Right lung (tissue), 10 donors: ENCODE measurements at places on chromosomes 2 and 18. TPM values are rescaled to one million over a fixed set of nuclear protein-coding genes. Genes with fewer than 3 reads are reported as not detected.

CCDC150 gene
- polyA plus RNA-seq, result 14.5 TPM

TUBA4A gene
- polyA plus RNA-seq, result 51.2 TPM

SERPINB5 gene
- polyA plus RNA-seq, result not detected

LOXHD1 gene
- polyA plus RNA-seq, result 1.4 TPM

- DNase-seq, result no peak
These were observed 246.6 kb downstream of the EIPR1 start for GRCh38 chr2:3130889-3131635.

DNA sequence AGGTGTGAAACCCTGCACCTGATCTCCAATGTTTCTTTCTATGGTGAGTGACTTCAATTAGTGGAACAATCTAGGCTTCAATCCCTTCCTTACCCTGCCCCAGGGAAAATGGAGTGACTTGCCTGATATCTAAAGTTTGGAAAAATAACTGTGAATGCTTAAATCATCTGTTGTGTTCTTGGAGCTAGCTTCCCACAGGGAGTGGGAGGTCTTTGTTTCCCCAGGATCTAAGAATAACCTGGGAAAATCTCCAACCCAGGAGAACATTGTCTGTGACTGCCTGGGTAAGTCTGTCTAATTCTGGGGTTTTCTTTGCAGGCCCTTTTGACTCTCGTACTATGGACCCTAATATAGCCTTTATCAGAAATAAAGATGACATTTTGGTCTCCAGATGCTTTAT lies 13.6 kb upstream of the LDAH start:
- DNase-seq, result no peak

- no peak for DNase-seq
These were observed 146.3 kb downstream of the LAMA3 start for GRCh38 chr18:23835506-23835905.

- no peak for DNase-seq
These were observed 162.7 kb upstream of the ETAA1 start for GRCh38 chr2:67234440-67234839.

DNA sequence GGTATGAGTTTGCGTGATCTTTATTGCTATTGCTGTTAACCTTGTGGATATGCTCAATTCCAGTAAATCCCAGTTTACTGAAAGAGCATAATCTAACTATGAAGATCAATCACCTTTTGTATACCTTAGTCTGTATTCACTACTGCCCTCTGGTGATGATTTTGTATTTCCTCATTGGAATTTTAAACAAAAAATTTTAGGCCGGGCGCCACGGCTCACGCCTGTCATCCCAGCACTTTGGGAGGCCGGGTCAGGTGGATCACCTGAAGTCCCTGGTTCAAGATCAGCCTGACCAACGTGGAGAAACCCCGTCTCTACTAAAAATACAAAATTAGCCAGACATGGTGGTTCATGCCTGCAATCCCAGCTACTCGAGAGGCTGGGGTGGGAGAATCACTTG lies 5.1 kb downstream of the COMMD1 start:
- DNase-seq, result no peak

GRCh38 chr18:27948986-27949385 lies 227.9 kb downstream of the CDH2 start:
- no peak for DNase-seq

DNA sequence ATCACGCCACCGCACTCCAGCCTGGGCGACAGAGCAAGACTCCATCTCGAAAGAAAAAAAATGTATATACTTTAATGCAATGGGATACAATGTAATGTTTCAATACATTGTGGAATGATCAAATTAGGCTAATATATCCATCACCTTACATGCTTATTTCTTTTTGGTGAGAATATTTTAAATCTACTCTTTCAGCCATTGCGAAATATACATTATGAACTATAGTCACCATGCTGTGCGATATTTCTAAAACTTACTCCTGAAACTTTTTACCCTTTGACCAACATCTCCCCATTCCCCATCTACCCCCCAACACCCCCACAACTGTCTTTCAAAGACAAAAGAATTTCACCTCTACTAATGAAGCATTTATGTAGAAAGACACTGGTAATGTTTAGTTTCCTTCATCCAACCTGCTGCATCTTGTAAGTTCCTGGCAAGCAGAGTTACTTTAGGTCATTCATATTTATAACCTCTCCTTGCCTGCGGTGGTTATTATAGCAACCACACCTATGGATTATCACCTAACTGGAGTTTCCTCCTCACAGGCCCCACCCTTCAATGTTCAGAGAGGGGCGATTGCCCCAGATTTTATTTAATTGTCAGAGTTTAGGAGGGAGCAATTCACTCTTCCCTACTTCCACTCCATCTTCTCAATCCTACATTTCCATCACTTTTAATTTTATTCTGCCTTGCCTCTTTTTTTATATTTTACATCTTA lies 1.2 kb upstream of the ME2 start:
- no peak for DNase-seq

GRCh38 chr2:180705551-180705950 lies 274.9 kb upstream of the UBE2E3 start:
- no peak for DNase-seq

- DNase-seq, result no peak
These were observed 76.1 kb upstream of the TXNDC2 start for GRCh38 chr18:9809697-9810096.

DNA sequence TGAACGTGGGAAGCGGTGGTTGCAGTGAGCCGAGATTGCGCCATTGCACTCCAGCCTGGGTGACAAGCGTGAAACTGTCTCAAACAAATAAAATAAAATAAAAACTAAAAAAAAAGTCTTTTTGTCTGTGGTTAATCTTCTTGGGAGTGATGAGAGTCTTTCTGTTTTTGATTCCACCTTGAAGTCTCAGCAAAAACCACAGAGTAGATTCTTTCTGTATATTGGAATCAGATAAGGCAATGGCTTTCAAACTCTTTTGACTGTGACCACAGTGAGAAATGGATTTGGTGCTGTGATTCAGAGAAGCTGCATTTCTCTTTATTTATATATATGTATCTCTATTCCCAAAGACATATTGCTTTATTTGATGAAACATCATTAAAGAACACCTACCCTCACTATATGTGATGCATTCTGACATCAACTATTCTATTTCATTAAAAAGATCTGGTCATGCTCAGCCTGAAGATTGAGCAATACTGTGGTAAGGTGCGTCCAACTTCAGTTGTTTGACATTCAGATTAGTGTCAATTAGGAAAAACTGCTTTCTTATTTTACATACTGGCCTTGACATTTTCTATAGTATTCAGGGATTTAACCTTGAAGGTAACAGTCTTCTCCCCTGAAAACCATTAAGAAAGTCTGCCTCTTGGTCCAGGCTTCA lies 15.6 kb downstream of the HRH4 start:
- DNase-seq, result no peak

DNA sequence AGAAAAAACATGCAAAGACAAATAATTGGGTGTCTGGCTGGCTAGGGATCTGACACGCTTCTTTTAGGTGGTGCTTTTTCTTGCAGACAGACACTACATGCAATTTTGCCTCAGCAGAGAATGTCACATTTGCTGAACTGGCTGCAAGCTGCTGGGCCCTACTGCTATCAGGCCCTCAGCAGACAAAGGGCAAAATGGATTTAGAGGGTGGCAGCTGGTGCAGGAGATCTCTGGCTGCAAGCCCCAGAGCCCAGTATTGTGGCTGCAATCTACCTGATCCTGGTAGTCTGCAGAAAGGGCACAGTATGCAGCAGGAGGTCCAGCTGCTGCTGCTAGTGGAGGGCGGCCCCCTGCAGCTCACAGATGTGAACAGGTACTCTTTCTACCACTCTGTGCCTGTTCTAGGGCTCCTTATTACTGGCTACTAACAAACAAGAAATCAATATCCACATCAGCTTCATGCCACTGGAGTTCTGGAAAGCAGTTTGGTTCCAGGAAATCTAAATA lies 796.7 kb upstream of the CELF4 start:
- DNase-seq, result no peak
